ENCODE measurements at places on chromosomes 7 and 10.
A peak's percentile ranks its signal among the peaks of the same experiment; 100 is the strongest.

- DNase-seq, result peak; percentile 45
Observed at GRCh38 chr10:100508691-100509150, 10.9 kb downstream of the SEC31B start.

DNA sequence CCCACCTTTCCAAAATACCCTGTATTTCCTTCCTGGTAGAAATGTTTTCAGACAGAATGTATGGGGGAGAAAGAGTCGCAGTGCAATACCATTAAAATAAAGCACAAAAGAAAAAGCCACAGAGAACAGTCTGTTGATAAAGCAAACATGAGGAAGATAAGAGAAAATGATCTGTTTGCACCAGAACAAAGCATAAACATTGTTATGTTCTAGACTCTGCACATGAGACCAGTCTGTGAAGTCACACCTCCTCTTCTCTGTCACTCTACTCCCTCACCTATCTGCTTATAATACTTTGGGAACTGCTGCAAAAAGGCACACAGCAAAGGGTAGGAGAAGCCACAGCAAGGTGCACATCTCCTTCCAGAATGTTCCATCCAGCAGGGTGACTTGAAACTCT is 67.2 kb upstream of the LRGUK start:
- no peak for DNase-seq

DNA sequence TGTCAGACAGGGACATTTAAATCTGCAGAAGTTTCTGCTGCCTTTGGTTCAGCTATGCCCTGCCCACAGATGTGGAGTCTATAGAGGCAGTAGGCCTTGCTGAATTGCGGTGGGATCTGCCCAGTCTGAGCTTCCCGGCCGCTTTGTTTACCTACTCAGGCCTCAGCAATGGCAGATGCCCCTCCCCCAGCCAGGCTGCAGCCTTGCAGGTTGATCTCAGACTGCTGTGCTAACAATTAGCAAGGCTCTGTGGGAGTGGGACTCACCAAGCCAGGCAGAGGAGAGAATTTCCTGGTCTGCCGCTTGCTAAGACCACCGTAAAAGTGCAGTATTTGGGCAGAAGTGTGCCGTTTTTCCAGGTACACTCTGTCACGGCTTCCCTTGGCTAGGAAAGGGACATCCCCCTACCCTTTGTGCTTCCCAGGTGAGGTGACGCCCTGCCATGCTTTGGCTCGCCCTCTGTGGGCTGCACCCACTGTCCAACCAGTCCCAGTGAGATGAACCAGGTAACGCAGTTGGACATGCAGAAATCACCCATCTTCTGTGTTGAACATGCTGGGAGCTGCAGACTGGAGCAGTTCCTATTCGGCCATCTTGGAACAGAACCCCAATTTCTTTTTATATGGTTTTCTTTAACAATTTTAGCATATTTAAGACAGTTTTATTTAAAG is 28.4 kb upstream of the VWDE start:
- no peak for DNase-seq

GRCh38 chr7:154338701-154339506 is 286.7 kb downstream of the DPP6 start:
- DNase-seq, result no peak

DNA sequence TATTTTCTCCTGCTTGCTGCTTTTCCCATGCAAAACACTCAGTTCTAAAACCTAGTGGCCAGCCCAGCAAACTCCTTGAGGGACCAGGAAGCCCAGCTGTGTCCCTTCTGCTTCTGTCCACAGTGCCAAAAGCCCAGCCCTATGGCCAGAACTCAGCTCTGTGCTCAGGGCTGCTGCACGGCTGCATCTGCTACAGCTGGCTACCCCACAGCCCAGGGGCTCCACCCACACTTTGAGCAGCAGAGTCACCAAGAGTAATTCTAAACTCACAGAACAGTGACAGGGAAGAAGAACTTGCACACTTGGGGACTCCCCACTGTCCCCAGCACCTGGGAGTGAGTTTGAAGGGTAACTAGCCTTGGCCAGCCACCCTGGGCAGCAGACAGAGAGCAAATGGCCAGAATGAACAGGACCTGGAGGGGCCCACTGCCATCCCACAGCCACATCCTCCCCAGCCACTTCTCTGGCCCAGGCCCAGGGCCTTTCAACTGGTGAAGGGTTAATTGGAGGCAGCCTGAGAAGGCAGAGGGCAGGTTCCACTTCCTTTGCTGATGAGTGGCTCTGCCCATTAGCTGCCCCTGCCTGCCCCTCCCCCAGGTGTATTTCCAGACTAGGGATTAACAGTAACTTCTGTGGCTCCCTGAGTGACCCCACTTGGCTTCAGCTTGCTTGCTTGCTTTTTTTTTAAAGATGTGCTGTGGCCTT is 28.1 kb upstream of the TRIM8 start:
- no peak for DNase-seq

- no peak for DNase-seq
Observed at GRCh38 chr10:118882741-118883140, 128.0 kb upstream of the CACUL1 start.

DNA sequence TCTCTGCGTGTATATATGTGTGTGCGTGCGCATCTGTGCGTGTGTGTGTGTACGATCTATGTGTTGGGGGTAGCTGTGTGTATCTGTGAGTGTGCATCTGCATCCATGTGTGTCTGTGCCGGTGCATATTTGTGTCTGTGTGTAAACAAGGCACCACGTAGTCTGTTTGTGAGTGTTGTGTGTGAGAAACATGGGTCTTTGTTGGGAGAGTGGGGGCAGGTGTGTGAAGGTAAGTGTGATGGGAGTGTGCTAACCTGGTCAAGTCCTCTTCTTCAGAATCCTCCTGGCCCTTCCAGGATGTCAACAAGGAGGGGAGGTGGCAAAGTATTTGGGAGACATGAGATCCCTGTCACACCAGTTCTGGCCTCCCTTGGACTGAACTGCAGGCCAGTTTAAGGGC is 87.2 kb downstream of the HIF1AN start:
- DNase-seq, result no peak

DNA sequence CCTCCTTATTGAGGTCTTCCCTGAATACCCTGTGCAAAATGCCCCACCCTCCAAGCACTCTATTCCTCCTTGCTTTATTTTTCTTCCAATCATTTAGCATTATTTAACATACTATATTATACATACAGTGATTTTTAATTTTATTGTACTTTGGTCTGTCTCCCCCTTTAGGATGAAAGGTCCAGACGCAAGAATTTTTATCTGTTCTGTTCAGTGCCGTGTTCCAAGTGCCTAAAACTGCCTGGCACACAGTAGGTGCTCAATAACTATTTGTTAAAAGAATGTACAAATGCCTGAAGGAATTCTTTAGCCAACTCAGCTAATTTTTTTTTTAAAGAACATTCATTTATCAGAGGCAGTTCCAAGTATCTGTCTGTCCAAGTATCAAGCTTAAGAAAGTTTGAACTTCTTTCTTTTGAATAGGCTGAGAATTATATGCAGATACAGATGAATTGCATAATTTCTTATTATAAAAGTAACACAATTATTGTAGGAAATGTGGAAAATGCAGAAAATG is 34.1 kb upstream of the SLC25A13 start:
- no peak for DNase-seq

GRCh38 chr7:146991596-146991995 is 875.0 kb downstream of the CNTNAP2 start:
- no peak for DNase-seq

All from SJSA1 (cell line).